Tibial nerve (tissue), 4 donors: ENCODE measurements at places on chromosomes 3 and 15.

- no peak for DNase-seq
These were observed 356.2 kb upstream of the RARB start for GRCh38 chr3:25071846-25072245.

DNA sequence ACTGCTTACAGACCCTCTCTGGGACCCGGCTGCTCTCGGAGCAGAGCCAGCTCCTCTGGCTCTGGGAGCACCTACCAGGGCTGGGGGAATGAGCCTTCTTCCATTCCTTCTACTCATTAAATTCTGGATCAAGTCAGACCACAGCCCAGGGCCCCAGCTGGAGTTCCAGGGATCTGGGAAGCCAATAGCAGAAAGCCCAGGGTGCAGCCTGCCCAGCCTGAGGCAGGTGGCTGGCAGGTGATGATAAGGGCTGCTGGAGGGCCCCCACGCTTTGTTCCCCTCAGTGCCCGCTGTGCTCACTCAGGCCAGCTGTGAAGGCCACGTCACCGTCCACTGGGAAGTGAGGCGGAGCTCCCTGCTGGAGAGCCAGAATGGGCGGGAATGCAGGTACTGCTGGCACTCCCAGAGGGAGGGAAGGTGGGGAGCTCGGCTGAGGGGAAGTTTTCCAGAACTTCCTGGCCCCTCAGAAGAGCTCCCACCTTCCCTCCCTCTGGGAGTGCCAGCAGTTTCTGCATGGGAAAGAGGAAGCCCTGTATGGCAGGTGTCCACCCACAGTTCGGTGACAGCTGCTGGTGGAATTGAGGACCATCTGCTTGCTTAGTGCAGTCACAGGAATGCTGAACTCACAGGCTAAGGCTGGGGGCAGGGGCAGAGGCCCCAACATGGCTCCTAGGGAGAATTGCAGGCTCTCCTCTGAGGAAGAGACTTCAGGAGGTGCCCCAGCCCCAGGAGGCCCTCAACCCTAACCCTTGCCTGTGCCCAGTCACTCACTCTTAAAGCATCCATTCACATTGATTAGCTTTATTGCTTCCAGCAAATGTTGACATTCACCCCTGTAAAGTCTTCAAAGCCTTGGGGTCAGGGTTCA lies 12.6 kb upstream of the RTP3 start:
- DNase-seq, result no peak

DNA sequence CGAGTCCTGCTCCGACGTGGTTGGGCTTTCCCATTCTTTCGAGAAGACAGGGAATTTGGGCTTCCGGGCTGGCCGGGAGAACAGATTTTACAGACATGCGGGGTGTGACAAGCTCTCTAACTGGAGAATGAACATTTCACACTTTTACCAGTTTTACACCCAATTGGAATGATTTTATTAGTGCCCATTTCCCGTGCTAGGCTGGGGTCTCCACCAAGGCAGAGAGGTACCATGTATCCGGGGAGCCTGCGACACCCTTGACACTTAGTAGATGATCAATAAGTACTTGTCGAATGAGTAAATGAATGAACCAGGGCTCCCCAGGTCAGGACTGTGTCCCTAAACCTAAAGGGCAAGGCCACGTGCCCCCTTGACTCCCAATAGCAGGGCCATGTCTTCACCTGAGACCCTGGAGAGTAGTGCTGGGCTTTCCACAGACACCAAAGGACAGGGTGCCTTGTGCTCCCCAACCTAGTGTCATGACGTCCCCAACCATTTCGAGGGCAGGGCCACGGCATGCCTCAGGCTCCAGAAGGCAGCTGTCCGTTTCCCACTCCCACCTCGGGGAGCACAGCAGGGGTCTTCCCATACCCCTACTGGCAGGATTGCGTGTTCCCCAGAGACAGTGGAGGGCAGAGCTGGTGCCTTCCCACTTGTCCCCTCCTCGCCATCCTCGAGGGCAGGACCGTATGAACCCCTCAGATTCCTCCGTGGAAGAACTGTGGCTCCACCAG lies 679 bp upstream of the MYD88 start:
- DNase-seq, result peak; percentile 32

DNA sequence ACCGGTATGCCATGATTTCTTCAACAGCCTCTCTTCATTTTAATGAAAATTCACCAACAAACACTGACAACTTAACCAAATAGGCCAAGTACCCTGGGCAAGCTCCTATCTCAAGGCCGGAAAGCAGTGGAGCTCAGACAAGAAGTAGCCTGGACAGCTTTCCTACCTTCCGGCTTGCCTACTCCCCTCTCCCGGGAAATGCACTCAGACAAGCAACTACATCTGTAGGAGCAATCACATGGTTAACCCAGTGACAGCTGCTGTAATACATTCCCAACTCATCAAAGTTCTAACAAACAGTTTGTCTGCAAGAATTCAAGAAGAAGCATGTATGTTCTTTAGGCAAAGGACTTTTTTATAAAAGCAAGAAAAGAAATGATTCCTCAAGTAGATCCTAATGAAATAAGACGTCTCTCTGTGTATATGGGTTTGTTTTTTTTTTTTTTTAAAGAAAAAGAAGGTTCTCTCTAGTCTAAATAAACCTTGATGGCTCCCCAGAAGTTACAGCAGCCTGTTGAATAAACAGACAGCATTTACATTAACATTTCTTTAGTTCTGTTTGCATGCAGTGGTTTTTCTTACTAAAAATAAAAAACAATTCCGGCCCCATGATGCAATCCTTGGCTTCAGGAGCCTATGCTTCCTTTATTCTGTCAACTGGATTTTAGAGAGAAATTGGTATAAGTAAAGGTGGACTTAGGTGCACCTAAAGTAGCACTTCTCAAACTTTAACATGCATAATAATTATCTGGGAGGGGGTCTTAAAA lies 278.7 kb downstream of the NEK10 start:
- no peak for DNase-seq

DNA sequence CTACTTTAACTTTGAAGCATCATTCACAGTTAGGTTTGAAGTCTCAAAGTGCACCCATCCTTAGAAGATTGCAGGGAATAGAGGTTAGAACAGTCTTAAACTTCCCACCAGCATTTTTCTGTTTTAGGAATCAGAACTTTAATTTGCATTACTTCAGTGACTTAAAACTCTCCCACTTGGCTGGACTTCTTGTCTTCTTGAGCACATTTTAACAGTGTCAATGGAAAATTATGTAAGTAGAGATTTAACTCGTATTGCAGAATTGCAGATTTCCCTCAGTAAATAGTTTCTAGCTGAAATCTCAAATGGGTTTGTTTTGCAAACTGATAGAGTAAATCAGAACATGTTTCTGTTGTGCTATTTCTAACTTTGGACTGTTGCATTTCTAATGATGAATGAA lies 369.6 kb downstream of the OTOL1 start:
- DNase-seq, result no peak

GRCh38 chr3:8658306-8659212 lies 14.0 kb upstream of the SSUH2 start:
- peak; percentile 76 for DNase-seq

DNA sequence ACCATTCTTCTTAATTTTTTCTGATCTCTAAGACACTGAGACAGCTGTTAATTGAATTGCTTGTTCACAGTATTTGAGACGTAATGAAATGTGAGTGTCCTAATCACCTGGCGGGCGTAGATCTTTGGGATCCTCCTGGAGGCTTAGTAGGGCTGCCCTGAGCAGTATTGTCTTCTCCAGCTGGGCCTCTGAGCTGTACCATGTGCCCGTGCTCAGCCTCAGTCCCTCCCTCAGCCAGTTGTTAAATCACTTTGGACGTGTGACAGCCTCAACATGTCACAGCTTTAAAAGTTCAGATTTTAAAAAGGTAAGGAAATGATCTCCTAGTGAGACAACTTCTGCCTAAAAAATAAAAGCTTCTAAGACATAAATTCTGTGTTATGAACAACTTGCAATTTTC lies 35.5 kb downstream of the IGF1R start:
- DNase-seq, result no peak
